HFFc6 (cell line): ENCODE measurements at places on chromosomes 13 and 19. TPM values are rescaled to one million over a fixed set of nuclear protein-coding genes. Genes with fewer than 3 reads are reported as not detected.

- DNase-seq = no peak
These were observed 424.9 kb downstream of the PCDH17 start for GRCh38 chr13:58056426-58056825.

Gene FUT6
- not detected in 3 replicates for total RNA-seq

DNA sequence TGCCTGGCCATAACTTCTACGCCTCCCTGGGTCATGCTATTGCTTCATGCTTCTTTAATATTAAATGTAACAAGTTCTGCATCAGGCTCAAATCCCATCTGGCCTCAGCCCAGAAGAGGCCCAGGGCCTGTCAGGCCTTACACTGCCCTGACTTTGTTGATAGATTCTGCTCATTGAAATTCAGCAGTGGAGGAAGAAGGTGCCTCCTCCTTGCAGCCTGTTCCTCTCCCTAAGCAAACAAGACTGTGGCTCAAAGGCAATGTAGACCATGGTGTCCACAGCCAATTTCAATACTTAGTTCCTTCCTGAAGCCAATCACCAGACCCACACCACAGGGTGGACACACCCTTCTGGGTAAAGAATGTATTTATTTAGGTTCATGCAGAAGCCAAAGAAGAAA, 59.4 kb downstream of the LACC1 start:
- no peak for DNase-seq

Gene KASH5
- not detected in 3 replicates for total RNA-seq

DNA sequence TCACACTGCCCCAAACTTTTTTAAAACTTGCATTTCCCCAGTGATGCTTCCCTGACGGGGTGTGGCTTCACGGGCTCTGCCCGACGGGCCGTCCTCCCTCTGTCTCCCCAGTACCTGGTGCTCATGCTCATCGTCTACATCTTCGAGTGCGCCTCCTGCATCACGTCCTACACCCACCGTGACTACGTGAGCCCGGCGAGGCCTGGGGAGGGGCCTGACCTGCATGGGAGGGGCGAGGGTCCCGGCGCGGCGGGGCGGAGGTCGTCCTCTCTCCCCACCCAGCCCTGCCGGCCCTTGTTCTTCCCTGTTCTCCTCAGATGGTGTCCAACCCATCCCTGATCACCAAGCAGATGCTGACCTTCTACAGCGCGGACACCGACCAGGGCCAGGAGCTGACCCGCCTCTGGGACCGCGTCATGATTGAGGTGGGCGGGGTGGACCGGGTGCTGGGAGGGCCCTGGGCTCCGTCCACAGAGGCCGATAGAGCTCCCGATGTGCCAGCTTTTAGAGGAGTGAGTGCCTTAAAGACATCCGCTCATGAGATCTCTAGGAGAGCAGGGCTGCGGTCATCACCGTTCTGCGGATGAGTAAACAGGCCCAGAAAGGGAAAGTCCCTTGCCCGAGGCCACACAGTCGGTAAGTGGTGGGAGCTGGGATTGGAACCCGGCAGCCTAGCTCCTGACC, 6.9 kb downstream of the UPK1A start:
- DNase-seq = peak; percentile 75

Gene ABCC4
- 25.7 to 28.4 TPM (median 28.3 TPM) in 3 replicates for total RNA-seq

Gene EBI3
- 0.34 and 0.48 TPM in 2 replicates for total RNA-seq

DNA sequence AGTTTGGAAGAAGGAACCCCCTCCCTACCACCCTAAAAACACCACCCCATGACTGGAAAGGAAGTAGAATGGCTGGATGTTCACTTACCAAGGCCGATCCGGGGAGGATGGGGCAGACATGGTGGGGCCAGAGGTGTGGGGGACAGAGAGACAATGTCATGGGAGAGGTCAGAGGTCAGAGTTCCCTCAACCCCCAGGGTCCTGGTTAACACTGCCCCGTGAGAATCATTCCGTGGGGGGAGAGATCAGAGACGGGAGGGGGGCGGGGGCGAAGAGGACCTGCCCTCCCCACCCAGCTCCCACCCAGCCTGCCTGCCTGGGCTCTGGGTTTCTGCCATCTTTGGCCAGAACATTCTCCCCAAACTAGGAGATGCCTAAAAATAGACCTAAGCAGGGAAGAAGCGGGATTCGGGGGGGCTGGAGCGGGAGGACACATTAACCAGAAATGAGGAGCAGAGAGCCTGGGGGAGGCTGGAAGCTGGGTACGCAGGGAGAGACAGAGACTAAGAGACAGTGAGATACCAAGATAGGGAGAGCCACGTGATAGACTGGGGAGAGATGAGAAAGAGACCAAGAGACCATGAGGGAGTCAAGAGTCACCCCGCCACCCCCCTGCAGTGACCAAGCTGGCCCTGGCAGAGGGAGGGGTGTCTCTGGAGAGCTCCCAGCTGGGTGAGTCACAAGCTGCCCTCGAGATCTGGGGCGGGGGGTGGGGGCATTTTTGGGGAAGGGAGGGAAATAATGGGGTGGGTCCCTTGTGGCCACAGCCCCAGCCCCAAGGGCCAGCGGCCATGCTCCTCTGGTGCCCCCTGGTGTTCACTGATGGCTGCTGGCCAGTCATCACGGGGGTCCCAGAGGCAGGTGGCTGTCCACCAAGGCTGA, 6.1 kb upstream of the KANK2 start:
- DNase-seq = peak; percentile 93

Gene NLRP4
- total RNA-seq = not detected in 3 replicates

DNA sequence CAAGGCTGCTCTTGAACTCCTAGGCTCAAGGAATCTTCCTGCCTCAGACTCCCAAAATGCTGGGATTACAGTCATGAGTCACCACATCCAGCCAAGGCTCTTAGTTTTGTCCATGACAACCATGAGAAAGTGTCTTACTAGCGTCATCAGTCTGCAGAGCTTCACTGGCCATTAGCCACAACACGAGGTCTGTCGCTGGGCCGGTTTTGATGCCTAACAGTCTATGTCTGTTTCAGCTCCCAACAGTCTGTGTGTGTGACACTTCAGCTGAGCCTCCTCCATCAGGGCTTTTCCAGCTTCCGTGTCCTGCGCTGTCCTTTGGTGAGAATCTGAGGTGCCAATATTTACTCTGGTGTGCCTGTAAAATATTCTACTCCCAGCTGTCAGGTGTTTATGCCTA, 47.6 kb downstream of the CEP89 start:
- peak; percentile 5 for DNase-seq

Gene SELENOV
- not detected in 3 replicates for total RNA-seq

Gene ZNF582
- total RNA-seq = 0.37 and 1.3 TPM in 2 replicates
